ENCODE measurements at places on chromosomes 3 and 15.

GRCh38 chr3:123817413-123817812, 66.7 kb downstream of the MYLK start:
- DNase-seq = no peak

DNA sequence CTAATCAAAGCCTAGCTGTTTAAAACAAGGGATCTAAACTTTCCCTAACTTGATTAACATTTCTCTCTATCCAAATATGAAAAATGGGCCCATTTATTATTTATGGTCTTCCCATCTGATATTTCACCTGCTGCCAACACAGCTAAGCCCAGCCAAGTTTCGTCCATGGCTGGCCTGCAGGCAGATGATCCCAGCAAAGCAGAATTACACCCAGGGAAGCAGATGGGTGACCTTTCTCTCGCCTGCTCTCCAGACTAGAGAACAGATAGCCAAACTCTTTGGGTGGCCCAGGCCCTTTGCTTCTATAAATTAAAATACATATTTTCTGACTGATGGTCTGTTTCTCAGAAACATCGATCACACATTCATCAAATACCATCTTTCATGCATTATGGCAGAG, 1038.8 kb downstream of the AGBL1 start:
- DNase-seq = no peak

DNA sequence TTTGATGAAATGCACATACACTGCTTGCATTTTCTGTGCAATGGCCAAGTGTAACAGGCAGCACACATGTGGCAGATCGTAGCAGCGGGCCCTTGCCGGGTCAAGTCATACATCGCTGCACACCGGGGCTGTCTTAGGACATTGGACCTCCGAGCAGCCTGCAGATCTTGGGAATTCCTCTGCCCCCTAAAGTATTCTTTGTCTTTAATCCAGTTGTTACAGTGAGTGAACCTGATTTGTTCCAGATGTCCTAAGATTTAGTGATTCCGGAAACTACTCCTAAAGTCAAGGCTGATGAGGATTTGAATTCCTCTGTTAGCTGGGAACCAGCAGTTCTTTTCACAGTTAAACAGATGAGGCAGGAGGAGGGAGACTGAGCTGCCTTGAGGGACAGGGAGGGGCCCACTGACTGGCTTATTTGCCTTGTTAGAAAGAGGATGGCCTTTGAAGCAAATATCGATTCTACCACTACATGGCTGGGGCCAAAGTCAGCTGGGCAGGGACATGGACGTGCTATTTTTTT, 190.7 kb upstream of the CTDSPL start:
- no peak for DNase-seq

DNA sequence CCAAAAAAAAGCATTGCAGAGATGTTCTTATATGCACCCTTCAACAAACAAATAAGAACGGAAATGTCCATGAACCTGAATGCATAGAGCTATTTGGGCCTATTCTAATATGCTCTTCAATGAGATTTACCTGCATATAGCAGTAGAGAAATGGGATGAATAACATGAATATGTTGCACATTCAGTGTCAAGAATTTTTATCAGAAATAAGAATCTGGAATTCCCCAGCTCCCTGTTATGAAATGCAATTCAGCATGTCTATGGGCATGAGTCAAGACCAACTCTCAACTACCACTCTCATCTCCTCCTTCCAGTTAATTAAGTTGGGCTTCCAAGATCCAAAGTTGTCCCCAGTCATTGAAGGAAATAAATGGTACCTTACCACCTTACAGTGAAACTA, 133.7 kb upstream of the ALCAM start:
- DNase-seq = no peak

DNA sequence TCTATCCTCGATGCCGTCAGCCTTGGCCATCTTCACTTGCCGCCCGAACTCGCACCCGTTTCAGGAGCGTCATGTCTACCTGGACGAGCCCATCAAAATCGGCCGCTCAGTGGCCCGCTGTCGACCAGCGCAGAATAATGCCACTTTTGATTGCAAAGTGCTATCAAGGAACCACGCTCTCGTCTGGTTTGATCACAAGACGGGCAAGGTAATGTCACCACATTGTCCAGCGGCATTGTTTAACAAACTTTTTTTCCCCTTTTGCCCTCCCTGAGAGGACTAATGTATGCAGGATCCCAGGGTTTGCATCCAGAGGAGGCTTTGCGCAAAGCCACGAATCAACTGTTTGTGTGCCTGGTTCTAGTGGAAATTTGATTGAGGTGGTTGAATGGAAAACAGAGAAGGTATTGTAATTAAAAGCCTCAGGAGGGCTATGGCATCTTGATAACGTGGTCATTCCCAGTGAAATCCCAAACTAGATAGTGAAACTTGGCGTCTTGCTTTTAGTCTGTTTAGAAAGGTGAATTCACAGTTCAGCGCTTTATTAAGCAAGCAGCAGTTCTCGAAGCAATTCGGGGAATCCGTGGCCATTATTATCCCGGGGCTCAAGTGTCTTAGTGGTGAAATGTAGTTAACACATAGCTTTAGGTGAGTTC, 1.7 kb downstream of the SLMAP start:
- DNase-seq = no peak

GRCh38 chr3:106929081-106929480, 448.2 kb upstream of the CCDC54 start:
- DNase-seq = no peak

DNA sequence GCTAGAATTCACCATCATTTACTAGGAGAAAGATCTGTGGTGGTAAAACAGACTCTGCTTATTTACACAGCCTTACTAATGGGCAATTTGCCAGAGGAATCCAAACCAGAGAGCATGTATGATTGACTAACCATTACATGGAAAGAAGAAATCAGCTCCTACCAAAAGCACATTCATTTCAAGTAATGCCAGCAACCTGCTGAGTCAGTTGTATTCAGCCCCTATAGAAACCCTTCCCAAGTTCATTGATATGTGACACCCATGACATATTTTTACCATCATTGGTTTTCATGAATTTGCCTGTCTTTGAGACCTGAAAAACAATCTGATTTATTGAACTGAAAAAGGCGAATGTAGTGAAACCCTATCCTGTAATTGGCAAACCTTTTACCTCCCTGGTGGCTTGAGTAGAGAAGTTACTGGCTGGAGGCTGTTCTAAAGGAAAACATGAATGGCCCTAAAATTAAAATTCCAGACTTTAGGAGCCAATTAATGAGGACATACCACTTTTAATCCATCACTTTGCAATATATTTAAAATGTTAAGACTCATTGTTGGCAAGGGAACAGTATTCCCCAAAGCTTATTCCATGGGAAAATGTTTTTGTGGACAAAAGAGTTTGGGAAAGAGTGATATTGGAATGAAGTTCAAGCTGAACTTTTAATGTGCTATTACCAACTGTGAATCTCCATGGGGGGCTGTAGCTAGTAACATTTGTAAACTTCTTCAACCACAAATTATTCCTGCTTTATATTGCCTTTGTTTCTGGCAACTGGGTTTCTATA, 542.9 kb downstream of the FHIT start:
- DNase-seq = no peak

DNA sequence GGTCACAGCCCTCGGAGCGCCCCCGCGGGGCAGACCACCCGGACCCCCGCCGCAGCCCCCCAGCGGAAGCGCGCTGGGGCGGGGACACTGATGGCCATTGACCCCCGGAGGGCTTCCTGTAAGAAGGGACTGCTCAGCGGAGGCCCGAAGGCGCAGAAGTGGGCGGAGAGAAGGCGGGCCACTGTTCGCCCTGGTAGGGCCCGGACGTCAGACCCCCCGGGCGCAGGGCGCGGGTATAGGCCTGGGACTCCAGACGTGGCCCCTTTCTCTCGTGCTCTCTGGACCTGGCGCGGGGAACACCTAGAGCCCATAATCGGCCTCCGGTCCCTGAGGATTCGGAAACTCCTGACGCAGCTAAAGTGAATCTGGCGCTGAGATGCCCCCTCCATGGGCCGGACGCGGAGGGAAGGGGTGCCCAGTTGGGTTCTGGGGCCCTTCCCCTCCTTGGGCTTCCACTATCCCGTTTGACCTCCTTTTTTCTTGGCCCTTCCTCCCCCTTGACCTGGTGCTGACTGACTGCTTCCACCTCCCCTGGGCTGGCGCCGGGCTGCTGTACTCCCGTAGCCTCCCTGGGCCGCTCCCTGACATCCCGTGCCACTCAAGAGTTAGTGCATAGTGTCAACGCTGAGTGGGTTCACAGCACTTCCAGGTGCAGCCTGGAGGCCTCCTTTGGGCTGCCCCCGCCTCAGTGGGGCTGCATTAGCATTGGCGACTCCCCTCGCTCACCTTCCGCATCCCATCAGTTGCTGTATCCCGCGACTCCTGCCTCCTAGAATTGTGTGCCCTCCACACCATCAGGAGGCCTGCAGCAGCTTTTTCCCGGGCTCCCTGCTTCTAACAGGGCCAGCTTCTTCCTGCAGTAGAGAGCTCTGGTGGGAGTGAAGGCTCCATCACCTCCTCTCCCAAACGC, 694 bp downstream of the ABTB1 start:
- no peak for DNase-seq

GRCh38 chr3:59775106-59775505, 725.3 kb upstream of the CFAP20DC start:
- no peak for DNase-seq

DNA sequence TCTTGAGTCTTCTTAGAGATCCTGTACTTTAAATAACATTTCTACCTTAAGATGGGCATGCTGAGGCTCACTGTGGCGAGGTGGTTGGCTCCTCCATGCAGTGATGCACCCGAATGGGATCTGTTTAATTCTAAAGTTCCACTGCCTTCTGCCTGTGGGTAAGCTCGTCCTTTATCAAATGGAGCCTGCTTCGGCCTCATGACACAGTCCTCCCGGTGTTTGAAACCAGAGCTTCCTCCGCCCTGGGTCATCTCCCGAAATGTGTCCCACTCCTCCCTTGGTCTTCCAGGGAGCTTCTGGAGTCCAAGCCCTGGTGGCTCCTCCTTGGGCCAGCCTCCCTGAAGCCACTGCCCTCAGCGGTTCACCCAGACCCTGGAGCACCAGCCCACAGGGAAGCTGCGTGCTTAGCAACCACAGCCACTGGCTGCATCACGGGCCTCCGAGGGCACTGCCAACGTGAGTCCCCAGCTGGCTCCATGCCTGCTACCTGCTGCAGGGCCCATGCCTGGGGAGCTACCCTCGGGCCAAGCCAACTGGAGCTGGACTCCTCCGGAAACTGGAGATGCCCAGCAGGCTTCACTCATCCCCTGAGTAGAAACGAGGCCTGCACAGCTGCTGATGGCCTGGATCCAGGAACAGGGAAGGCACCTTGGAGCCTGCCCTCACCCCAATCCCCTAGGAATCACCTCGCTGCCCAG, 3.3 kb downstream of the RHCG start:
- DNase-seq = no peak

DNA sequence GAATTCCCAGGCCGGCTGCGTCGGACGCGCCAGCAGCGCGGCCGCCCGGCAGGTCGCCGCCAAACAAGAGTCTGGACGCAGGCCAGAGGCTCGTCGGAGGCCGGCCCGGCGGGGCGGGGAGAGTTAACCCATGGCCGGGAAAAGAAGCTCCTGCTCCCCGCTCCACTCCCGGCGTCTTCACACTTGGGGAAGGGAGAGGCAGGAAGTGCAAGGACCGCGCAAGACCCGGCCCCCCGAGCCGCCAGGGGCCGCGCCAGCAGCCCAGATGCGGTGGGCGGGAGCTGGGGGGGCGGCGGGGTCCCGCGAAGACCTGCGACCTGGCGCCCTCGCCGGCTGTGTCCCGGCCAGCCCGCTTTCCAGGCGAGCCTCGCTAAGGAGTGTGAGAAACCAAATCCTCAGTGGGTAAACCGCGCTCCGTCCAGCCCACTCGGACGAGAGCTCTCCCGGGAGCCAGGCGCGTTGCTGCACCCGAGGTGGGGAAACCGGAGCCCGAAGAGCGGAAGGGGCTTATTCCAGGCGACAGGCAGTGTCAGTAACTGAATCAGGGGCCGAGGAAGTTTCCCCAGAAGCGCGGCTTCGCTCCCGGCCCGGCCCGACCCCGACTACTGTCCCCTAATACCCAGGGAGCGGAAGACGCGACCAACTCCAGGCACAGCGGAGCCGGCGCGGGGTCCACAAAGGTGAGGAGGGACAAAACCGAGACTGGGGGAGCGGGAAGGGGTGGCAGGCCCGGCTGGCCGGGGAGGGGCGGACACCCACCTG, 721 bp downstream of the ADAMTS7 start:
- no peak for DNase-seq

DNA sequence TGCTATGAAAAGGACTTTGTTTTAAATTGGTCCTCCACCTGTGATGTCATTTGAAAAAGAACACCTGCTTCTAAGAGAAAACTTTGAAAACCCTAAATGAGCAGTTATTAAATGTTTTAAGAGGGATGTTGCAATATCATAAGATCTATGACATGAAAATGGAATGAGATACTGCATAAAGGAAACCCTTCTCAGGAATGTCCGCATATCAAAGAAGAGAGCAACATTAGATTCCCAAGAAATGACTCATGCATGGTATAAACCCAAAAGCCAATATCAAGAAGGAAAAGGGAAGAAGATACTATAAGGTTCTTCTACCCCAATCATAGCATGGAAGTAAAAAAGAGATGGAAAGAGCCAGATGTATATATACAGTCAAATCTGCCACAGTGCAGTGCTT, 627.5 kb upstream of the LMCD1 start:
- DNase-seq = no peak

Data from T-helper 2 cell (primary cell).